Stimulated activated CD8-positive, alpha-beta memory T cell treated with anti-CD3 and anti-CD28 coated beads, Interleukin-2, amount 100 ng/mL, for 1 hour (primary cell): ENCODE measurements at places on chromosomes 2 and 18.

- no peak for DNase-seq
These were observed 29.9 kb downstream of the PELI1 start for GRCh38 chr2:64114063-64114911.

- DNase-seq, result no peak
These were observed 13.6 kb upstream of the ZNF397 start for GRCh38 chr18:35227254-35227653.

DNA sequence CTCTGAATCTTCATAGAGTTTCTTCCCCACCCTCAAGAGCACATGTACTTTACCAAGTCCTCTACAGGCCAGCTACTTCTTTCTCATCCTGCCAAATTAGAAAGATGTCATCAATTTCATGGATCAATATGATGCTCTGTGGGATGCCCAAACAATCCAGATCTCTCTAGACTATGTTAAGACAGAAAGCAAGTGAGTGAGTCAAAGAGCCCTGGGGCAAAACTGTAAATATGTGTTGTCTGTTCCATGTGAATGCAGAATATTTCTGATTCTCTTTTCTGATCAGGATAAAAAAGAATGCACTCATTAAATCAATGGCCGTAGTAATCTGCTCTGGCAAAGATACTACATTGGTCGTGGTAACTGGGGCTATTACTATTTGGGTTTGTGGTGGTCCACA lies 53.1 kb upstream of the ROCK2 start:
- no peak for DNase-seq

GRCh38 chr18:59011786-59012185 lies 127.9 kb upstream of the SEC11C start:
- no peak for DNase-seq

DNA sequence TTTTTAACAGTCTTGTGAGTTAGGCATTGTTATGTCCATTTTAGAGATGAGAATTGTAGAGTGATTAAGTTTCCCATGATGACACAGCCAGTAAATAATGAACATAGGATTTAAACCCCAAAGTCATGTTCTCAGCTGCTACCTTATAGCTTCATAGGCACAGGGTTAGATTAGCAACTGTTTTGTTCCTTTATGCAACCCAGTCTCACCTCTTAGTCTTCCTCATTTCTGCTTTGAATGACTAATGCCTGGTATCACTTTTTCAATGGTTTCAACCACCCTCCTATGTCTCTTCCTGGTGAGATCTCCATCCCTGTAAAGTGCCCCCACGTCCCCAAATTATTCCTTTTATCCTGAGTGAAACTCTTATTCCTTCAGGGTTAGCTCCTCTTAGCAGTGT lies 44.3 kb downstream of the MFSD6 start:
- no peak for DNase-seq

- DNase-seq, result no peak
These were observed 38.3 kb upstream of the NRP2 start for GRCh38 chr2:205644018-205644417.

DNA sequence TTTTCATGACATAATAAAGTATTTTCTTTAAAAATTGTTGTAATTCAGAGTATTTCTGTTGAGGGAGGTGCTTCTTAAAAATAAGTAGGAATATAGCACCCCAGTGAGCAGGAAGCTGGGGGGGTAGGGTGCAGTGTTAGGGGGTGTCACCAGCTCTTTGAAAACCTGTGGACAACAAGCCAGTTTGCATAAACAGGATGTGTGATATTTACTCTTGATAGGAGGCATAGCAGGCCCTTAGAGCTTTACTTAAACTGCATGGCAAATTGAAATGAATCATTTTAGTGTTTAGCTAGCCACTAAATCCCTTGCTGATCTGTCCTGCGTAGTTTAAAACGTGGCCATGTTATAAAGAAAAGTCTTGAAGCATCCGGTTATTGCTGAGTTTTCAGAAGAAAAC lies 8.4 kb downstream of the TGIF1 start:
- DNase-seq, result no peak

GRCh38 chr18:63700501-63700900 lies 2.3 kb upstream of the SERPINB11 start:
- no peak for DNase-seq

DNA sequence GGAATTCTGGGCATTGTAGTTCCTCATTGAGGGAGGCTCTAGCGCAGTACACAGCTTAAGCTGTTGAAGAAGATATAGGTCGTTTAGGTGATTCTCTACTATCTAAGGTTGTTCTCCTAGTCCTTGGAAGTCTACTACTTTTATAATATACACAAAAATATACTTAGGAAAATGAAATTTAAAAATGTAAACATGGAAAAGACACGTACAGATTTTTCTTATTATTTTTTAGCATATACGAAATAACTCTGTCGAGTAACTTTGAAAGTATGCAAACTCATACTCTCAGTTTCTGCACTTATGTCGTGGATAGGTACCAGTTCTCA lies 272 bp upstream of the FASTKD1 start:
- DNase-seq, result no peak

- DNase-seq, result no peak
These were observed 114.4 kb upstream of the HAAO start for GRCh38 chr2:42906557-42907411.

DNA sequence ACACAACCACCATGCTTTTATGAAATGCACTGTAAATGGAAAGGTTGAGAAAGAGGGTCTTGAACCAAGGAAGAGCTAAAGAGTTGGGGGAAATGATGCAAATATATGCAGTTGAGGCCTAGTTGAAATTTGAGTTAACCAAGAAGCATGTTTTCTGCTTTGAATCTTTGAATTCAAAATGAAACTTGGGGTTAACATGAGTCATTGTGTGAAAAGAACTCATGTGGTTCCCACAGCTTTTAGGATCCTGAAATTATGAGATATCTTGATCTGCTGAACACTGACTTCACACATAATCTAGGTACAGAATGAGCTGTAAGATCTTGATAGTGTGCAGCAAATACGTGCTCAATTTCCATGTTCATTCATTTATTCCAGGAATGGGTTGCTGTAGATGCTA lies 422.9 kb upstream of the TRIB2 start:
- DNase-seq, result no peak

- DNase-seq, result no peak
These were observed 22.4 kb upstream of the ARMC9 start for GRCh38 chr2:231176066-231176465.

DNA sequence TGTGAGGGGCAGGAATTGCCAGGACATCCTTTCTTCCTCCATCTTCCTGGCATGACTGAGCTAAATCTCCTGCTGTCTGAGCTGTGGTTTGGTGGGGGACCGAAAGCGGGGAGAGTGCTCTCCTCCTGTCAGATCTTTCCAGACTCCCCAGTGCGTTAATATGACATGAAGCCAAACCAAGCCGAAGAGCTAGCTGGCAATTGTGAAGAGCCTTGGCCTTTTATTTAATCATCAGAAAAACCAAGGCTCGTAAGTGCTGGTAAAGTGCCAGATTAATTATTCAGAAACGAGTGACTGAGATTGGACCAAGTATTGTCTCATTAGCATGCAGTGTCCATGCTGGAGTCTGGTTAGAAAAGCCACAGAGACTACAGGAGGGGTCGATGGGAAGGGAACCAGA lies 14.5 kb upstream of the LRPPRC start:
- DNase-seq, result no peak

DNA sequence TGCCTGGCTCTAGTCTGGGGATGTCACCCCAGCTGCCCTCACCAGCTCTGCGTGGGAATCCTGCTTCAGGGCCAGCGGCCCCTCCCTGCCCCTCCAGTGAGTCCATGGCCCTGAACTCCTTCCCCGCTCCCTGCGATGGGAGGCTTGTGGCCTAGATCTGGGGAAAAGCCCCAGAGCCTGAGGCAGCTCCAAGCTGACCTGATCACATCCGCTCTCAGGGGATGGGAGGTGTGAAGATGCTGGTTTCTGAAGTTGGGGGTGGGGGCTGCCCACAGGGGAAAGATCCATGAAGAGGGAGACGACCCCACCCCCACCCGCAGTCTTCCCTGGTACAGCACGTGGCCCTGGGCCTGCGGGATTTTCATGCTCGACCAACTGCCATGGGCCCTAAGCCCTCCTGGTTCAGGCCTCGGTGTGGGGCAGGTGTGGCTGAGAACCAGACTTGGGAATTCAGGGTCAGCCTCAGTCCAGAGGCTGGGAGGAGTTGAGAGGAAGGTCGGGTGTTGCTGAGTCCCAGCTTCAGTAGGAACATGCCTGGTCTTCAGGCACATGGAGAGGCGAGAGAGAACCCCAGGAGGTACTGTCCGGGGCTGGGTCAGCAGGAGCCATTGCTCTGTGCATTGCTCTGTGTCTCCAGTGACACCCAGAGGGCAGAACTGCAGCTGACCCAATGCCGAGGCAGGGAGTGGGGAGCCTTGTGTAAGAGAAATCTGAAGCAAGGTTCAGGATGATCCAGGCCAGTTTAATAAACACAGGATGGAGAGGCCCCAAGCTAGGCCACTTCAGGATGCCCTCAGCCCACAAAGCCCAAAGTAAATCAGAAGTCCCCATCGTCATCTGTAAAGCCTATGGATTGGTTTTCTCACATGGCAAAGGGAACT lies 115.1 kb downstream of the CAPN13 start:
- no peak for DNase-seq

DNA sequence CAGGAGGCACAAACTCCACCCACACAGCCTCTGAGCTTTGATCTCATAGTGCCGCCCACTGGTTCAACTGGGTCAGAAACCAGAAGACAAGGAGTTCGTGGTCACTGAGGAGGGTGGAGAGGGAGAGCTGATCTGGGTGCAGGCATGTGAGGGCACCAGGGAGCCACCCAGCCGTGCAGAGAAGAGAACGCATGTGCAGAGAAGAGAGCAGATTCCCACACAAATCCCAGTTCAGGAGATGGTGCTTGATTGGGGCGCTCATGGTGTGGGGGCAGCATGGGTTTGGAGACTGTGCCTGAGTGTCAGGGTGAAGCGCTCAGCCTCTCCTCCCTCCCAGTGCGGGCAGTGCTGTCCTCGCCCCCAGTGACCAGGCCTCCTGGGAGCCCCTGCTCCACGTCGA lies 375.2 kb upstream of the MYT1L start:
- DNase-seq, result no peak

- no peak for DNase-seq
These were observed 4.7 kb upstream of the ITSN2 start for GRCh38 chr2:24365051-24365450.

DNA sequence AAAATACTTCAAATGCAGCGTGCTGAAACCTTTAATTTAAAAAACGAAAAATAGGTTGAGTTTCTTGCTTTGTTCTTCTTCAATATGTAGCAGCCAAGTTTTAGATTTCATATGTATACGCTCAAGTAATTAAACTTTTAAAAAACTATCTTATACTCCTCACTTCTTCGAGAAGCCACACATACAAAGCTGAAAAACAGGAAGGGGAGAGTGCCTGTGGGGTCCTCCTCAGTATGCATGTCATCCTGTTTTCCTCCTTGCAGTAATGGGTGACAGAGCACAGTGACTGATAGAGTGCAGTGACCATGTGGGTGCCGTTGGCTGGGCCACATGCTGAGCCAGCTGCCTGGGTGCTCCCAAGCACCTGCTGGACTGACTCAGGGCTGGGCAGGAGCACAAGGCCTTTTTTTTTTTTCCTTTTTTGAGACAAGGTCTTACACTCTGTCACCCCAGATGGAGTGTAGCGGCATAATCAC lies 33.3 kb downstream of the UXS1 start:
- no peak for DNase-seq

DNA sequence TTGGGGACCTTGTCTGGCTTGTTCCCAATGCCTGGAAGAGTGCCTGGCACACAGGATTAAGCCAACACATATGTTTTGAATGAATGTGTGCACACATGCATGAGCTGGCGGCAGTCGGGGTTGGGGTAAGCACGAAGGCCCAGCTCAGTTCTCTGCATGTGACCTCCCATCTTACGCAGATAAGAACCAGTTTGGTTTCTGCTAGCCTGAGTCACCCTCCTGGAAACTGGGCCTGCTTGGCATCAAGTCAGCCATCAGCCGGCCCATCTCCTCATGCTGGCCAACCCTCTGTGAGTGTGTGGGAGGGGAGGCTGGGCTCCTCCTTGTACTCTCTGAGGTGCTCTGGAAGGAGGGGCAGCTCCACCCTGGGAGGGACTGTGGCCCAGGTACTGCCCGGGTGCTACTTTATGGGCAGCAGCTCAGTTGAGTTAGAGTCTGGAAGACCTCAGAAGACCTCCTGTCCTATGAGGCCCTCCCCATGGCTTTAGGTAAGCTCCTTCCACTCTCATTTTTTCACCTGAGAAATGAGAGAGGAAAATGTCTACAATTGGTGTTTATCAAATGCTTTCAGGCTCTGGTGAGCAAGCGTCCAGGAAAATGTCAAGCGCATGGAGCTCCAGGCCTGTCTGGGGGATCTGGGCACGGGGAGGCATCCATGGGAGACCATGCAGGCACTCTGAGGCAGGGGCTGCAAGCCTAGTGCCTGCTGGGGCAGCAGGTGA lies 9.7 kb upstream of the IL1RN start:
- DNase-seq, result no peak

DNA sequence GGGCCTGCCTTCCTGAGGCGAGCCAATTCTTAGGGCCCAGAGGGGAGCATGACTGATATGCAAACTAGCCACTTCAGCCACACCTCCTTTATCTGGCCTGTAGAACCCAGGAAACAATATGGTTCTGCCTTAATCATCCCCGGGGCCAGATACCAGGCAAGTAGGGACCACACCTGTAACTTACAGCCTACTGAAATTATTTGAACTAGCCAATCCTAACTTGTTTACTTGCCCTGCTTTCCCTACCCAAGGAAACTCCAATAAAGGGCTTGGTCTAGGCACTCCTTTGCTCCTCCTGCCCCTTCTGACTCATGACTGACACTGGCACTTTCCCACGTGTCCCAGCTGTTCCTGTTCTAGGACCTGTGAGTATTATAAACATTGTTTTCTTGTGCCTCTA lies 57.6 kb downstream of the MYOM1 start:
- DNase-seq, result no peak

DNA sequence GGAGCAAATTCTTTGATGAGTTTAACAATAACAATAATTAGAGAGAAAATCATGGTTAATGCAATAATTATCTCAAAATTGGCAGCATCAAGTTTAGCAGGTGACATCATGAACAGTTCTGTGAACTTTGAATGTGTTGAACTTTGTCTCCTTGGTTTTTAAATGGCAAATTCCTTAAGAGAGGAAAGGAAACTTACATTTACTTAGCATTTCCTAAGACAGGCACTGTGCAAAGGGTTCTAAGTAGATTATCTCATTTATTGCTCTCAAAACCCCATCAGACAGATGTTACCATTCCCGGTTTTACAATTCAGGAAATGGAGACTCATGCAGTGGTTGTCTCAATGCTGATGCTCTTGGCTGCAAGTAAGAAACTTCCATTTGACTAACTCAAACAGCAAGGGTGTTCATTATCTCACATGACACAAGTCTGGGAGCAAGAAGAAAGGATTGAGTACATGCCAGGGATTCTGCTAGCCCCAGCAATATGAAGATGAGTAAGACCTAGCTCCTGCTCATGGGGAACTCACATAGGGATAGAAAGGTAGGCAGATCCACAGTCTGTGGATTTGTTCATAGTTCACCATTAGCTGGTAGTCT lies 81.3 kb upstream of the ITGA6 start:
- no peak for DNase-seq

GRCh38 chr18:78939734-78940494 lies 39.7 kb upstream of the SALL3 start:
- DNase-seq, result no peak

GRCh38 chr2:122886479-122887145 lies 1131.2 kb downstream of the TSN start:
- DNase-seq, result no peak
